CD4-positive, alpha-beta T cell treated with Interleukin-4 for 1 hour (primary cell): ENCODE measurements at places on chromosomes 7 and 10.

DNA sequence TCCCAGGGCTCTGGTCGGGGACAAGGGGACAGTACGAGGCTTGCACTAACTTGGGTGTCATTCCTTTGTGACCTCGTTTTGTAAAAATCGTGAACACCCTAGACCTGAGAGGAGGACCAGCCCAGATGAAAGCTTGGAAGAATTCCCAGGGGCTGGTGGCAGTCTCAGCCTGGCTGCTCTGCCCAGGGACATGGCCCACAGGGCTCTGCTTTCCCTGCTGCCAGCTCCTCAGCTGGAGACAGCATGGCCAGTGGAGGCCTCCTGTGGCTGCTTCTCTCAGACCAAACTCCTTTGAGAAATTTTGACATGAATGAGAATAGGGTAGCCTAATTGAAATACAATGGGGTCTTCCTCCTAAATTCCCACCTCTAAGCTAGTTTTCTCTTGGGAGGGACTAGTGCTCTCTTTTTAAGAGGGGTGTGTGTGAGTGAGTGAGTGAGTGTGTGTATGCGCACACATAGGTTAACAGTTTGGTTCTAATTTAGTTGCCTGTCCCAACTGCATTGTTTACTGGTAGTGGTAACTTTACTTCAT, 140.3 kb upstream of the EFCAB10 start:
- no peak for DNase-seq

DNA sequence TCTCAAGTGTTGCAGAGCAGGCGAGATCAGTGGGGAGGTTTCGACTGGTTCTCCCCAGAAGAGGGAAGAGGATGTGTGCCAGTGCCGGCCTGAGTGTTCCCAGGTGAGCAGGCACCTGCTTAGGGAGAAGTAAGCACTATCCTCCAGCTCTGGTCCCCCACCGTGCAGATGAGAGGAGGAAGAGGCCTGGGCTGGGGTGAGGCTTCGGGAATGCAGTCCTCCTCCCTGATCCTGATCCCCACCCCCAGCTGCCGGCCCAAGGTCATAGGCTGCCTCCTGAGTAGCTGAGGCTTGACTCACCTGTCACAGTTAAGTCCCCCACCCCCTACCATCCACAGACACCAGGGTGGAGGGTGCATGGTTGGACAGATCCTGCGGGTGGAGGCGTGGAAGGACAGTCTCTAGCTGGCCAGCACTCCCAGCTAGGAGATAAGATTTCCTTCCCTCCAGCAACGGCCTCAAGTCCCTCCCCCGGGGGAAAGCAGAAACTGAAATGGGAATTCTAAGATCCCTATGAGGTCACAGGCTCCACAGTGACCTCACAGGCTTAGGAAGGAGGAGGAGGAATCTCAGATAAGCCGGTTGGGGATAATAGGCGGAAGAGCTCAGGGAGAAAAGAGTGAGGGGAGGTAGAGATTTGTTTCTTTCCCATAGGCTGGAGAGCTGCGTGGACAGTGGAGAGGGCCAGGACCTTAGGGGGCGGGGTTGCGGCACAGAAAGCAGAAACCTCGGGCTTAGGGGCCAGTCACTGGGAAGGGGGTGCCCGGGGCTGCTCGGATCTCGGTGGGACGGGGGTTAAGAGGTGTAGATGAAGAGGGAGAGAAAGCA, 1.0 kb downstream of the LRCH4 start:
- DNase-seq, result no peak

- DNase-seq, result no peak
These were observed 216.9 kb downstream of the GLI3 start for GRCh38 chr7:42020061-42020460.

DNA sequence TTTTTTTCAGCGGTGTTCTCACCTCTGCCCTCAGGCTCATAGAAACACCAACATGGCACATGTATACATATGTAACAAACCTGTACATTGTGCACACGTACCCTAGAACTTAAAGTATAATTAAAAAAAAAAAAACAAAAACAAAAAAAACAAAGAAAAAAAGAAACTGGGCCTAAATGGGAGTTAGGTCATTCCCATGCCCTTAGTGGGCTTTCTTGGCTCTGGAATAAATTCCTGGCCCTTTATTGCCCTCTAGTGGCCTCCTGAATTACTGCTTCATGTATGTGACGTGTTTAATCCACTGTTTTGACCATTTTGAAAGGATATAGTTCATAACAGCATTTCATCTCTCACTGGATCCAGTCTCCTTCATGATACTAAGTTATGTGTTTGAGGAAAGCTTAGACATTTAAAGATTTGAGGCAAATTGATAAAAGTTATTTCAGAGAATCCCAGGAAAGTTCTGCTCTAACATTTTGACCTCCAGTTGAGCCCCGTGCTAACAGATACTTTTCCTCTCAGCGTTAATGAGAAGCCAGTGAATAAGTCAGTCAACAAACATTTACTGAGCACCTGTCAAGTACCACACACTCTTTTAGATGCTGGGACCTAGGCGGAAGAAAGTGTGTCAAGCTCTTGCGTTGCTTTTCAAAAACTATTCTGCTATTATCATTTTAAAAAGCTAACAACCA, 54.7 kb upstream of the SYPL1 start:
- DNase-seq, result peak; percentile 30

DNA sequence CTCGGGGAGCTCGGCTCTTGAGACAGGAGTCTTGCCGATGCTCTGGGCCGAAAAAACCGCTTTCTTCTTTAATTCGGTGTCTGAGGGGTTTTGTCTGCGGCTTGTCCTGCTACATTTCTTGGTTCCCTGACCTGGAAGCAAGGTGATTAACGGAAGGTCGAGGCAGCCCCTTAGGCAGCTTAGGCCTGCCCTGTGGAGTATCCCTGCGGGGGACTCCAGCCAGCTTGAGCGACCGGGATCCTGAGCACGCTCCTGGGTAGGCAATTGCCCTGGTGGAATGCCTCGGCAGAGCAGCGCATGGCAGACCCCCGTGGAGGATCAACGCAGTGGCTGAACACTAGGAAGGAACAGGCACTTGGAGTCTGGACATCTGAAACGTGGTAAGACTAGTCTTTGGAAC, 30.5 kb upstream of the GHITM start:
- no peak for DNase-seq

GRCh38 chr10:29681676-29682448, 47.1 kb upstream of the SVIL start:
- DNase-seq, result peak; percentile 81

GRCh38 chr10:17981766-17982380, 30.2 kb downstream of the SLC39A12 start:
- DNase-seq, result no peak

DNA sequence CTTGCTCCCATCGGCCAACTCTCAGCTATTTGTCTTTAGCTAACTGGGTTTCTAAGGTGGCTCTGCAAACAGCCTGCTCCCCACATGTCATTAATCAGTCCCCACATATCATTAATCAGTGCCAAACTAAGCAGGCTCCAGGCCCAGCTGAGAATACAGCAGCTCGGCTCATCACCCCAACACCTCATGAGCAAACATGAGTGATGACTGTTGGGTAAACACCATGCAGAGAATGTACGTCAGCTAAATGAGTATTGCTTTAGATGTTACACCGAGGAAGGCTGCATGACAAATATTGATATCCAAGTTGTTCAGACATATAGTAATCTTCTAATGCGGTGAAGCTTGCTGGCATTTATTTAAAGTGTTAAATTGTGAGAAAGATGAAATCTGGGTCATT, 187.5 kb upstream of the AOAH start:
- DNase-seq, result no peak

- DNase-seq, result no peak
These were observed 450.8 kb downstream of the ETV1 start for GRCh38 chr7:13538669-13539068.

DNA sequence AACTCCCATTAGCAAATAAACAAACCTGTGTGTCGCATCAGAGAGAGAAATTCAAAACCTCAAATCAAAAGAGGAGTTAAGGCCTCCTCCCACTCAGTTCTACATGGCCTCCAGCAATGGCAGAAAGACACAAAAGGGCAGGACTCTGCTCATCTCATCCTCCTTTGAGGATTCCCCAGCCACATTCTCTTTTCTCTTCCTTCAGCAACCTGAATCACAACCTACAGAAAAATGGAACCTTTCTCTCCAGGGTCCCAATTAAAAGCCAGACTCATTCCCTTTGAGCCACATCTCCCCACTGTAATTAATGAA, 7.9 kb downstream of the OSBPL3 start:
- no peak for DNase-seq

GRCh38 chr7:95899919-95900513, 127.7 kb downstream of the DYNC1I1 start:
- DNase-seq, result no peak

- DNase-seq, result peak; percentile 34
These were observed 1.8 kb upstream of the ACTR3C start for GRCh38 chr7:150325110-150325611.

GRCh38 chr10:78305311-78305710, 271.6 kb downstream of the RPS24 start:
- no peak for DNase-seq

- DNase-seq, result no peak
These were observed 372.8 kb upstream of the CELF2 start for GRCh38 chr10:10644676-10645385.

DNA sequence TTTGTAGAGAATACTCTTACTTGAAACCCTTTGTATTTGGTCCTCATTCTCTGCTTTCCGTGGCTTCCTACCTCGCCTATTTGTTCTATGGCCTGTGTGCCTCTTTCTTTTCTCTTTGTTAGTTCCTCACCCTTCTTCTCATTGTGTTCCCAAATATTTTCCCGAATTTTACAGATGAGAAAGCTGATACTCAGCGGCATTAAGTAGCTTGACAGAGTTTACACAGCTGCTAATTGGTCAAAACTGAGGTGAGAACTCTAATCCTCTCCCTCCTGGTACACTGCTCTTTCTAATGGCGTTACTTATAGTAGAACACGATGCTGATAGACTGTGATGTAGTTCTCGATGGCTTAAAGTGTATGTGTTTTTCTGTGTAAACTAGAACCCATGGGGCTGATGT, 80.7 kb upstream of the HDAC9 start:
- DNase-seq, result no peak

GRCh38 chr10:48568546-48568945, 36.3 kb downstream of the ARHGAP22 start:
- DNase-seq, result no peak

DNA sequence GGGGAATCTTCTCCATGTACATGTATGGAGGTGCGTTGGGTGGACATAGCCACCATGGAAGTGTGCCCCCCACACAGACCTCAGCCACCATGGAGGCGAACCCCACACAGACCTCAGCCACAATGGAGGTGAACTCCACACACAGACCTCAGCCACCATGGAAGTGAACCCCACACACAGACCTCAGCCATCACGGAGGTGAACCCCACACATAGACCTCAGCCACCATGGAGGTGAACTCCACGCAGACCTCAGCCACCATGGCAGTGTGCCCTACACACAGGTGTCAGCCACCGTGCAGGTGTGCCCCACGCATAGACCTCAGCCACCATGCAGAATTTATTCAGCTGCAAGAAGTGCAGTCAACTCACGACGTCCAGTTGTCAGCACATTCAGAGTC, 339.7 kb downstream of the ACTR3B start:
- DNase-seq, result no peak

DNA sequence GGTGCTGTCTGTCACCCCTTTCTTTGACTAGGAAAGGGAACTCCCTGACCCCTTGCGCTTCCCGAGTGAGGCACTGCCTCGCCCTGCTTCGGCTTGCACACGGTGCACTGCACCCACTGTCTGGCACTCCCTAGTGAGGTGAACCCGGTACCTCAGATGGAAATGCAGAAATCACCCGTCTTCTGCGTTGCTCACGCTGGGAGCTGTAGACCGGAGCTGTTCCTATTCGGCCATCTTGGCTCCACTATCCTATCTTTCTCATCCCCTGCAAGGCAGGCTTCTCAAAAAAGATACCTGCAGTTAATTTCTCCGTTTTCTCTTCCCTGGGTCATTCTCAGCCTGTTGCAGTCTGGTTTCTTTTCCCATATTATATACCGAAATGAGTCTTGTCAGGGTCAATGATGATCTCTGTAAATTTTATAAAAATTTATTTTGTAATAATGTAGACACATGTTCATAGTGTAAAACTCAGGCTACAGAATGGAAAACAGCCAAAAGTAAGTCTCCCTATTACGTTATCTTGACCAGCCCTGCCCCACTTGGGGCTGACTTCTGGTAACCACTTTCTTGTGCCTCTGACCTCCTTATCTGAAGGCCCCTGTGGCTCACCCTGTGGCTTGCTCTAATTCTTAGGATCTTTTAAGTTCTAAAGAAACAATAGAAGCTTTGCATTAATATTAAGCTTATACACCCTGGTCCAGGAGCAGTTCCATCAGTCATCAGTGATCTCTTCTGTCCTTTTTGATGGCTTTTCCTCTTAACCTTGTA, 20.7 kb downstream of the BLVRA start:
- no peak for DNase-seq

DNA sequence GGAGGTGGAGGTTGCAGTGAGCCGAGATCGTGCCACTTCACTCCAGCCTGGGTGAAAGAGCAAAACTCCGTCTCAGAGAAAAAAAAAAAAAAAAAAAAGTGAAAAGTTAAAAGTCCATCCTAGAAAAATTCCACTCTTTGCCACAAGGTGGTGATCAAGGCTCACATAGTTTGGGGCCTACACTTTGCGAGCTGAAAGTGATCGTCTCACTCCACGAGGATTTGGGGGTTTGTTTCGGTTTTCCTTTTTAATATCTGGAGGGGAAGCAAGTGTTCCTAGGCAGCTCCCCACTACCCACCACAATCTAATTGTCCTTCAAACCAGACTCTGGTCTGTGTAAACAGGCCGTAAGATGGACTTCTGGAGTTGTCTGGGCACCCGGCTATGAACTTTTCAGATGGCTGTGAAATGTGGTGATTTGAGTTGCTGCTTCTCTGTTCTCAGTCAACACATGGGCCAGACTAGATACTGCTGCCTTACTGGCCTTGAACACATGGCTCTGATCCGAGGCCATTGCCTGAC, 27.1 kb downstream of the PRLHR start:
- peak; percentile 76 for DNase-seq

DNA sequence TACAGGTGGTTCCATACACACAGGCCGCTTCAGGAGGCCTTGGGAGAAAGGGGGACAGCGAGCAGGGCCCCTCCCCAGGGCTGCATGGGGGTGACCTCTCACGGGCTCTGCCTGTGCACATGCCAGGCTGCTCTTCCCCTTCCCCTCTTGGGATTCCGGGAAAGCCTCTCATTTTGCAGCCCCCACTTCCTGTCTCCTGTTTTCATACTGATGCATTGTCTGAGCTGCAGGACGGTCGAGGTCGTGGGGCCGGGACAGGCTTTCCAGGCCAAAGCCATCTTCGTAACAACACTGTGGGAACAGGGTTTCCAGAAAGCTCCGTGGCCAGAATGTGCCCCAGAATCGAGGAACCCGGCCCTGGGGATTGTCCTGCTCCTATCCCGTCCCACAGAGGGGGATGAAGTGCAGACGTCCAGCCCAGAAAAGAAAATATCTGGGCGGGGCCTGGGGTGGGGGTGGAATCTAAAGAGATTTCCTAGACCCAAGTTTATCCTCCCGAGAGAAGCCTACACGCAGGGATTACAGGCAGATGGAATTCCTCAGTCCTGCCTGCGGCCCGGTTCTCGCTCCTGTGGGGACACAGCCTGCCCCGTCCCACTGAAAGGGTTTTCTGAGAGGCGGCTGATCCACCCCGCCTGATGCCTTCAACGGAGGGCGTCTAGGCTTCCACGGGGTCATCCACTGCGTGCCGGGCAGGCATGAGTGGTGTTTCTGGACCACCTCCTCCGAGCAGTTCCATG, 29.5 kb upstream of the DNAAF5 start:
- no peak for DNase-seq

- no peak for DNase-seq
These were observed 158.9 kb upstream of the TMEM106B start for GRCh38 chr7:12052211-12052610.

- peak; percentile 70 for DNase-seq
These were observed 299.8 kb downstream of the KLF6 start for GRCh38 chr10:3485057-3485686.
